Activated CD4-positive, alpha-beta T cell treated with anti-CD3 and anti-CD28 coated beads, Interleukin-2, amount 50 U/mL, for 24 hours (primary cell): ENCODE measurements at places on chromosomes 6 and 20.

- peak; percentile 25 for DNase-seq
Measured at GRCh38 chr20:17617212-17617867, 47.5 kb downstream of the DSTN start.

GRCh38 chr20:31967830-31968249, at the start of gene XKR7:
XKR7 (plus strand) TSS chr20:31968151; CDS start chr20:31968176, 25 bp downstream.
- DNase-seq: no peak

GRCh38 chr6:17125407-17125806, 23.6 kb downstream of the STMND1 start:
- DNase-seq: no peak

DNA sequence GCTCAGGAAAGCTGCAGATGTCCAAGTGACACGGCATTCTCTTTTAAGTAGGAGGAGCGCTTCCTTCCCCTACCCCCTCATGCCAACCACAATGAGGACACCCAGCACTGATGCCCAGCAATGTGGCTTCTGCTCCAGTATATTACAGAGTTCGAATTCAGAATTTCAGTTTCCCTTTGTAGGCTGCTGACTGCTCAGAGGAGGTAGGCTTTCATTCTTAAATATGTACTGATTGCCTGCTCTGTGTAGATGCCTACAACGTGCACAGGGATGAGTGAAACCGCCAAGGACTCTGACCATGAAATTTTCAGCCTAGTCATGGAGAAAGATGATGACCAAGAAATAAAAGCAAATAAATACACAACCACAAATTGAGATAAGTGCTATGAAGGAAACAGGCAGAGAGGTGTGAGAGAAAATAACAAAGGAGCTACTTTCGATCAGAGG, 50.9 kb upstream of the TNFAIP3 start:
- no peak for DNase-seq

DNA sequence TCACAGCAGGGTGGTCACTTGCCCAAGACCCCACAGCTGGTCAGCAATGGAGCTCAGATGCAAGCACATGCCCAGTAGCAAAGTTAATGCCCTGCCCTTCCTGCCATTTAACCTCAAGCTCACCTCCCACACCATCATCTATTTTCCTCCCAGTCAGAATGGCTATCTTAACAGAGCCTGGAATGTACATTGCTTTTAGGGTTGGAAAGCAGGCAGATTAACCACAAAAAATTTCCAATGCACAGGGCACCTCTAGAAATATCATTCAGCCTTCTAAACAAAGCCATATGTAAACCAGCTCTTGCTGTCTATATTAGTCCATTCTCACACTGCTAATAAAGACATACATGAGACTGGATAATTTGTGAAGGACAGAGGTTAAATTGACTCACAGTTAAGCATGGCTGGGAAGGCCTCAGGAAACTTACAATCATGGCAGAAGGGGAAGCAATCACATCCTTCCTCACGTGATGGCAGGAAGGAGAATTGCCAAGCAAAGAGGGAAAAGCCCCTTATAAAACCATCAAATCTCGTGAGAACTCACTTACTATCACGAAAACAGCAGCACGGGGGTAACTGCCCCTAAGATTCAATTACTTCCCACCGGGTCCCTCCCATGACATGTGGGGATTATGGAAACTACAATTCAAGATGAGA, 106.9 kb downstream of the FYN start:
- DNase-seq: no peak

DNA sequence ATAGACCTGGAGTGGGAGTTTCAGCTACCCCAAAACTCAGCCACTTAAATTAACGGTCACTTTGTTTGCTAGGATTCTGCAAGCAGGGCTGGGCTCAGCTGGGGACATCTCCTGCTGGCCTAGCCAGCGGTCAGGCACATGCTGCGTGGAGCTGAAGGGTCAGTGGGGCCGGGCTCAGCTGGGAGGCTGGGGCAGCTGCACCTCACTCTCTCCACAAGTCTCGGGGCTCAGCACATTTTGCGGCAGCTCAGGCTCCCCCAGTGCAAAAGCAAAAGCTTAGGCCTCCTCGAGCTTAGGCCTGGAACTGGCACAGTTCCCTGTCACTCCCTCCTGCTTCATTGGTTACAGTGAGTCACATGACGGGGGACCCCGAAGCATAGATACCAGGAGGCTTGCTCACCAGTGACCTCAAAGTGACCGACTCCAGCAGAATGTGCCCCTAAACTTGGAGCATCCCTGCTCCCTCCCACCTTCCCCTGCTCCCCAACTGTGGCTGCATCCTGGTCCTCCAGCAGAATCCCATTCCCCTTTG, 80.6 kb upstream of the CST7 start:
- no peak for DNase-seq

DNA sequence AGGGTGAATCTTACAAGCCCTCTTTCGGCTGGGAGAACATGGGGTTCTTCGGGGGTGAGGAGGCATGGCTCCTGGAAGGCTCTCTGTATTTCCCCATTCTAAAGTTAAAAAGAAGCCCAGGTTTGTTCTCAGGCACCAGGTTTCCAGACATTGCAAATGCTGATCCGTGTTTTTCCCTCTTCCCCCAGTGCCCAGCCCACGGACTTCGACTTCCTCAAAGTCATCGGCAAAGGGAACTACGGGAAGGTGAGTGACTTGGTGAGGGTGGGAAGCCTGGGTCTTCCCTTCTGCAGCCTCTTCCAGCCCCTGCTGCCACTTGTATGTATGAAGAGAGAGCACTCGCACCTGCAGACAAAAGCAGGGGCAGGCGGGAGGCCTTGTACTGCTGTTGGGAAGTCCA, 8.7 kb downstream of the SGK2 start:
- DNase-seq: no peak

DNA sequence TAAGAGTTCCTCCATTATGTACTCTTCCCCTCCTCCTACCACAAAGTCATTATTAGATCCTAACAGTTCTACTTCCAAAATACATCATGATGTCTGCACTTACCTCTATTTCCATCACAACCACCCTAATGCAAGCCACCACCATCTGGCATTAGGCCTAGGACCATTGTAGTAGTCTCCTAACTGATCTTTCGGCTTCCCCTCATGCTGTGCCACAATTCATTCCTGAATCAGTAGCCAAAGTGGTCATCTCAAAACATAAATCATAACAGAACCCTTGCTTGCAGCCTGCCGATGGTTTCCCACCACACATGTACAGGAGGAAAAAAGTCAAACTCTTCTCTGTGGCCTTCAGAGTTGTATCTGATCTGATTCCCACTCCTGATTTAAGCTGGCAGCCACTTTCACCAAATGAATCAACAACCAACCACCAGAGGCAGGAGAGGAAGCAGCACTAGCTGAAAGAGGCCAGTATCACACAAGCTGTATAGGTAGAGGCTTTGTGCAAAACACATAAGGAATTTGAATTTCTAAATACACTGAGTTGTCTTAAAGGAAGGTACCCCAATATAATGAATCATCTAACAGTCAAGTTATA, 26.1 kb downstream of the FAM184A start:
- DNase-seq: no peak

DNA sequence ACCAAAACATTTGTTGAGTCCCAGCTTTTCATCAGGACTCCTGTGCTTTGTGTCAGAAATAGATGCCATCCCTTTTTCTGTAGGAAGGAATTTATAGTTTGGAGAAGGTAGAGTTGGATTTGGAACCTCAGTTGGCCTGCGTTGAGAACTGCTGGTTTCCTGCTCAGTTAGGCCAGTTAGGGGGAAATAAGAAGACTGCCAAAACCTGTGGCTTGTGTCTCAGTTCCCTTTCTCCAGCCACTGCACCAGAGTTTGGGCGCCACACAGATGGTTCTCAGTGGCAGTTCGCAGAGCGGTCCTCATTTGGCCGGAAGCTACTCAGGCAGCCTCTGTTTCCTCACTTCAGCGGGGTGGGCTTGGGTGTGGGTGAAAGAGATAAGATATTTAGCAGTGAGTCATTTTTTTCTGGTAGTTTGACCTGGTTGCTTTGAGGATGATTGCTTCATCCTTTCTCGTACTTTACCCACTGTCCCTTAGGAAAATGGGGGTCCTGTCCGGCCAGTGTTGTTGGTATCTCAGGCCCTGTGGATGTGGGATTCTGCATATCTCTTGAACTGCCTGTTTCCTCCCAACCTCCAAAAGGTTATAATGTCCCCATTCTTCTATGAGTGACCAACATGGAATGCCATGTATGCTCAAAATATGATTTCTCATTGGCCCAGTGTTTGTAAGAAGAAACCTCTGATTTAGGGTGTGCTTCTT, 53.7 kb downstream of the JARID2 start:
- no peak for DNase-seq

DNA sequence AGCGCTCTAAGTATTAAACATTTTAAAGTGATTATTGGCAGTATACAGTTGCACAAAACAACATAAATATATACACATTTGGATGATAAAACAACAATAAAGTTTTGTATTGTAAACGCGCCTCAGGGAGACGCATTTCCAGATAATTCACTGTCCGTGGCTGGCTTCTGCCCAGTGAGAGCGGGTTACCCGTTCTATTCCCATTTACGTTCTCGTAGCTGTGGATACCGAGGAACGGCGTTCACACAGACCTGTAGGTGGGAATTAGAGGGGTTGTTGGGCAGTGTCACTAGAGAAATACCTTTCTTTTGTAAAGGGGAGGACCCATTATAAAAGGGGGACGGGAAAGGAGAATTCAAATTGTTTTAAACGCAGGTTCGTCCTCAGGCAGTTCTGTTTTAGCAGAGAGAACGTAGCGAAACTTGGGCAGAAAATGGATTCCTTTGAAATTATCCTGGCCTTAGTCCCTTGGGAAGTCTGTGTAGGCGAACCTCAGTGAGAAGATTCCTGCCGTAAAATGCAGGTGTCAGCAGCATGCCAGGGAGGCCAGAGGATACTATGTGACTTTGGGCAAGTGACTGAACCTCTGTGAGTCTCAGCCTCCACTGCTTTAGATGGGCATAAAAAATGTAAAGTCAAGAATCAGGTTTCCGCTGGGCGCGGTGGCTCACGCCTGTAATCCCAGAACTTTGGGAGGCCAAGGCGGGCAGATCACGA, 756 bp downstream of the MTG2 start:
- DNase-seq: no peak

- DNase-seq: no peak
Measured at GRCh38 chr6:107819964-107820337, 4.2 kb downstream of the SCML4 start.

DNA sequence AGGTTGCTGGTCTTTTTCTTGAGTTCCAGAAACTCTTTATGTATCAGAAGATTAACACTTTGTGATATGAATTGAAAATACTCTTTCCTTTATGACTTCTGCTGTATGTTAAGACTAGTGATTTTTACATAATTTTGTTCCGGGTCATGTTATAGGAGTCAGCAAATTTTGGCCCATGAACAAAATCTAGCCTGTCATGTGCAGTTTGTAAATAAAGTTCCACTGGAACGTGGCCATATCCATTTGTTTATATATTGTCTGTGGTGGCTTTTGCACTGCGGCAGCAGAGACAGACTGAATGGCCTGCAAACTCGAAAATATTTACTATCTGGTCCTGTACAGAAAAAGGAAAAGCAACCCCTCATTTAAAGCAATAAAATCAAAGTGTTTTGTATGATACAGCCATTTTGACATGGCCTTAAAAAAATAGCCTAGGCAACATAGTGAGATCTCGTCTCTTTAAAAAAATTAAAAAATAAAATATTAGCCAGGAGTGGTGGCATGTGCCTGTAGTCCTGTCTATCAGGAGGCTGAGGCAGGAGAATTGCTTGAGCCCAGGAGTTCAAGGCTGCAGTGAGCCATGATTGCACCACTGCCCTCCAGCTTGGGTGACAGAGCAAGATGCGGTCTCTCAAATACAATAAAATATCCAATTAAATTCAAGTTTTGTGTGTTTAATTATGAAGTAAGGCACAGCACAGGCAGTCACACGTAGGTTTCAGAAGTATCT, 36.9 kb downstream of the SNX9 start:
- no peak for DNase-seq

GRCh38 chr20:44615876-44616603, 33.7 kb downstream of the PKIG start:
- DNase-seq: no peak

DNA sequence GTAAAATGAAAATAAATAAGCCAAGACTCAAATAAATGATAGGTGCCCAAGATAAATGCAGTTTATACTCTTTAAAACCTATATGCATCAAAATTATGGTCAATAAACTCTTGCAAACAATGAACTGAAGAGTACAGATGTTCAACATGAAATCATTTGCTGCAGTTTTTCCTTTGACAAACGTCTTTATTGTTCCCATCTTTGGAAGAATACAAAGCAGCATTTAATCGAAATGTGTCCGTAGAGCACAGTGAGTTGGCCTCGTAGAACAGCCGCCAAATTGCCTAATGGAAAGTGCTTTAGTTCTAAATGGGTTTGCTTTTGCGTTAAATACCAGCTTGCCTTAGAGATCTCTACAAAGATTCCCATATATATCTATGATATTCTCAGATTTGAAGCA, 447.4 kb downstream of the PKHD1 start:
- no peak for DNase-seq

GRCh38 chr6:82711971-82712370, 348.4 kb downstream of the TPBG start:
- no peak for DNase-seq
